ENCODE measurements at places on chromosomes 4 and X.

DNA sequence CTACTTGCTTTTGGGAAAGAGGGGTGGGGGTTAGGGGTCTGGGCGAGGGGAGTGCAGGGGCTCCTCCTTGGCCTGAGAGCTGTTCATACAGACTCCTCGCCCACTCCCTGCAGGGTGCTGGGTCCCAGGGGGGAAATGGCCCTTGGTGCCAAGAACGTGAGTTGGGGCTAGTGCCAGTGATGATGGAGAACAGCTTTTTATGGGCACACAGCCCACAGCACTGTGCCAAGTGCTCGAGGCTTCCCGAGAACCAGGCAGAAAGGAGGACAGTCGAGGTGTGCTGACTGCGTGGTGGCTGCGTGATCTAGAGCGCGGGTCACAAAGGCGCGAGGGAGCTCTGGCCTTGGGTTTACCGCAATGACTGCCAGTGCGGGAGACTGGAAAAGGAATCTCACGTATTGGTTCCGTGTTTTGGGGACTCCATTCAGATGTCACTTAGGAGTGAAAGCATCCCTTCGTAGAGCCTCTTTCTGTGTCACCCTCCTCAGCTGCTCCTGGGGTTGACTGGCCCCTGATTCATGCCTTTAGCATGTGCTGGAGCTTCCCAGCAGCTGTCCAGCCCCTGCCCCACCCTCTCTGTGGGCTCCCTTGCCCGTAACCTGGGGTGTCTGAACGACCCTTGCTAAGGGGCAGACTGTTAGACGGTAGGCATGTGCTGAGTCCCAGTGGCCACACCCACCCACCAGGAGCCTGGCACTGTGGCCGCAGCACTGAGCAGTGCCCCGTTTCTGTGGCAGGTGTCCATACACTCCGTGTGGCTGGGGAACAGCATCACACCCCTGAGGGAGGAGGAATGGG lies 20.9 kb upstream of the MSANTD1 start:
- no peak for DNase-seq

- DNase-seq: no peak
These were observed 141.0 kb downstream of the MAB21L2 start for GRCh38 chr4:150722908-150723362.

GRCh38 chr4:187840814-187841213 lies 154.8 kb upstream of the ZFP42 start:
- no peak for DNase-seq

DNA sequence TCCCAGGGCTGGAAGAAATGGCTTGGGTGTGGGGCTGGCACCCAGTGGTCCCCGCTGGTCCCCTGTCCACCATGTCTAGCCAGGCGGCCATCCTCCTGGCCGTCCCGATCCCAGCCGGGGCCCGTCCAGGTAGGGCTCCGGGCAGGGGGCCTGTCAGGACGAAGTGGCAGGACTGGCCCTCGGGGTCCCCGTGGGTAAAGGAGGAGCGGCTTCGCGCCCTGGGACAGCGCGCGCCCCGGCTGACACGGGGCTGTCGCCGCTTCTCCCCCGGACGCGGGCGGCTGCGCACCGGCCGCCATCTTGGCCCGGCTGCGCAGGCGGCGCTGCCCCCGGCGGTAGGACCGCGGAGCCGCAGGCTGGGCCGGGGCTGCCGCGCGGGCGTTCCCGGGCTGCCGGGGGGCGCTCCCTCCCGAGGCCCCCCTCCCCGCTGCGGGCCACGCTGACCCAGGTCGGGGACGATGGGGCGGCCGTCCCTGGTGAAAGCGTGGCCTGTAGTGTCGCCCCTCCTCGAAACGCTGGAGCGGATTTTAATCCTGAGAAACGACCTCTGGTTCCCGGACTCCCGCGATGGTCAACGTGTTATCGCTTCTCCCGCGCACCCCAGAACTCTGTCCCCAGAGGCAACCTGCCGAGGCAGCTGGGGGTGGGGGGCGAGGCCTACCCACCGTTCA lies 60.4 kb upstream of the BCOR start:
- peak; percentile 51 for DNase-seq

DNA sequence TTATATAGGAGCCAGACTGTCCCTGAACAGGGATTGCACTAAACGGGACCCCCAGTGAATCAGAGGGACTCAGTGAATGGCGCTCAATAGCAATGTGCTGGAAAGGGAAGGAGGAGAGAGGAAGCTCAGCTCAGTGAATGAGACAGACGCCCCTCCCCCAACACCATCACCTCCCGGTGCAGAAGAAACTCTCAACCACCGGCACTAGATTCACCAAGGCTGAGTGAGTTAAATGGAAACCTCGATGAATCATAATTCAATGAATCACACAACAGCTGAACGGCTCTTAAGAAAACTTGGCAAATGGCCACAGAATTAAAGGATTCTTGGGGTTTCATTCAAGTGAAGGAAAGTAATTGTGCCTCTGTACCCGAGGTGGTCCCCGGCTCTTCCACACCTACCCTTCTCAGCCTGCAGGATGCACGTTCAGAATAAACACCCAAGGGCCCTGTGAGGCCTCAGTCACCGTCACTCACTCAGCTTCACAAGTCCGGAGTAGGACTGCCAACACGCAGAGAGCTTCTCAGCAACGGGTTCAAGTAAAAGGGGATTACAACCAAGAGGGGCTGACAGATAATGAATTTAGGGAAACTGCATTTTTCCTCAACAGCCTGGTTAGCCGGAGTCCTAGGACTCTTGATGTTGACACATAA lies 29.3 kb downstream of the CRMP1 start:
- peak; percentile 76 for DNase-seq

DNA sequence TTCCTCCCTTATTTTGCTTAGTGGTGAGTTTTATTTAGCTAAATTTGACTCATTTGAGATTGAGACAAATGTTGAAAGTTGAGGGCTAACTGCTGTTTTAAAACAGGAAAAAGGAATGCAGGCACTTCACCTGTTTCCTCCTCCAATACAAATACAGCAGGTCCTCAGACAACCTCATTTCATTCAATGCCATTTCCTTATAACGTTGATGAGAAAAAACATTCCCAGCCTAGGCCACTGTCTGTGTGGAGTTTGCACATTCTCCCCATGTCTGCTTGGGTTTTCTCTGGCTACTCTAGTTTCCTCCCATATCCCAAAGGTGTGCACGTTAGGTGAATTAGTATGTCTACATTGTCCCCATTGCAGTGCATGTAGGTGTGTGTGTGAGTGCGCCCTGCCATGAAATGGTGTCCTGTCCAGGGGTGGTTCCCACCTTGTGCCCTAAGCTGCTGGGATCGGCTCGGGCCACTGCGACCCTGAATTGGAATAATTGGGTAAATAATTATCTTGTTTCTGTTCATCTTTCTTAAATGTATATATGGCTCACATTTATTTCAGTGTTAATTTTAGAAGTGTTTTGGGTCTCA lies 21.9 kb downstream of the SMAD1 start:
- no peak for DNase-seq

- no peak for DNase-seq
These were observed 237.2 kb upstream of the FSTL5 start for GRCh38 chr4:162401021-162401420.

GRCh38 chr4:74353858-74354257 lies 11.1 kb upstream of the EREG start:
- no peak for DNase-seq

GRCh38 chr4:81353861-81354260 lies 117.8 kb downstream of the RASGEF1B start:
- DNase-seq: no peak

DNA sequence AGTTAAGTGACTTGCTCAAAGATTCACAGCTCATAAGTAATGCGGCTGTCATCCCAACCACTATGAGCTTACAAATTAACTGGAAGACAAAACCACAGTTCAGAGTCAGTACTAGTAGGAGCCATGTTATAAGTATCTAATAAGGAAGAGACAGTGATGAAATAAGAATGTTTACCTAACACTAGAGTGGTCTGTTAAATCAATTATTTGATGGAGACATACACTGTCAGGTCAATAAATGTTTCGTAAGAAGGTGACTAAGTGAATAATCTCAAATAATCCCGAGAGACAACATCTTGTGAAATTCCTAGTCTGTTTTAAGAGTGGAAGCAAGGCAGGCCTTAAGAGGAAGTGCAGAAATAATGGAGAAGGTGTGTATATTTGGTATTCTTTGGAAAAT lies 25.8 kb upstream of the AMELX start:
- no peak for DNase-seq

- DNase-seq: no peak
These were observed 67.9 kb upstream of the AFAP1 start for GRCh38 chr4:8007581-8007980.

GRCh38 chr4:100954046-100954445 lies 393.3 kb downstream of the PPP3CA start:
- no peak for DNase-seq

DNA sequence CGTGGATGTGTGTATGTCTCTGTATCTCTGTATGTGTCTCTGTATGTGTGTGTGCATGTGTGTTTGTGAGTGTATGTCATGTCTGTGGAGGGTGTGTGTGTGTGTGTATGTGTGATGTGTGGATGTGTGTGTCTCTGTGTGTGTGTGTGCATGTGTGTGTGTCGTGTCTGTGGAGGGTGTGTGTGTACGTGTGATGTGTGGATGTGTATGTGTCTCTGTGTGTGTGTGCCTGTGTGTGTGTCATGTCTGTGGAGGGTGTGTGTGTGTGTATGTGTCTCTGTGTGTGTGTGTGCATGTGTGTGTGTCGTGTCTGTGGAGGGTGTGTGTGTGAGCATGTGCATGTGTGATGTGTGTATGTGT lies 51.6 kb upstream of the ADRA2C start:
- no peak for DNase-seq

DNA sequence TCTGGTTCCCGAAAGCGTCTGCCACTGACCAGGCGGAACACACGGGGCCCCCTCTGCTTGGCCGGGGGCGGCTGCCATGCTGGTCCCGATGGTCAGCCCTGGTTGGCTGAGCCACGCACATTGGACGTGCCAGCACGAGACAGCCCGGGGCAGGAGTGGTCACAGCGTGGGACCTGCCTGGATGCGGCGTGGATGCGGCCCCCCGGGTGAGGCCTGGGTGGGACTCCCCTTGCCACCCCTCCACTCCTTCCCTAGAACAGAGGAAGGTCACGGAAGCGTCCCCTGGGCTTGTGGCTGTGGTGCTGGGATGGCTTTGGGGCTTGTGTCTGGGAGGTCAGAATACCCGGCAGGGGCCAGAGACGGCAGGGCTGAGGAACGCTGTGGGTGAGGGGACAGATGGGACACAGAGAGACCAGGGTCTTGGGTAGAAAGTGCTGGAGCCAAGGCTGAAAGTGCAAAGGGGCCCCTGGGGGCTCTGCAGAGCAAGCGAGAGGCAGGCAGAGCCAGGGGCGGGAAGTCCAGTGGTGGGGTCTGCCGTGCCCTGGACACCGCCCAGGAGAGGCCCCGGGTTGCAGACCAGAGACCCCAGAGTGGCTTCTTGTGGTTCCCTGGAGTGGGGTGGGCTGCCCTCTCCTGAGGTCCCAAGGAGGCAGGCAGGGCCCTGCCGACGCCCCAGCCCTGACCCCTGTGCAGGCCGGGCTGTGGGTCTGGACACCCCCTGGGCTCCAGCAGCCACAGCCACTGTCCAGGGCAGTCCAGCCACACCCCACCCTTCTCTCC lies 8.6 kb upstream of the CPLX1 start:
- DNase-seq: no peak

GRCh38 chr4:129143359-129143758 lies 47.4 kb downstream of the C4orf33 start:
- DNase-seq: no peak

DNA sequence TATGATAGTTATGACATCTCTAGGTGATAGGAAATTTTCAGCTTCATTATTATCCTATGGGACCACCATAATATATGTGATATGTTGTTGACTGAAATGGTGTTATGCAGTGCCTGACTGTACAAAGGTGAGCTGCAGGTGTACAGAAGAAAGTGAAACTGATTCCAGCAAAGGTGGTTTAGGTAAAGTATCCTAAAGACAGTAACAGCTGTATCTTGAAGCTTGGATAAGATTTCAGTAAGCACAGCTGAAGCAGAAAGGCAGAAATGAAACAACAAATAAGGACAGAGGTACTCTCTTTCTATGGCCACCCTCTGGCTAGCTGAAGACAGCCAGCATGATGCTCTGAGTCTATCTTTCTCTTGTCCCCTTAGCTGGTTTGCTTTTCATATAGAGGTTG lies 30.0 kb upstream of the PGK1 start:
- no peak for DNase-seq

GRCh38 chr4:173448103-173448502 lies 49.2 kb upstream of the SCRG1 start:
- no peak for DNase-seq
